ENCODE measurements at places on chromosomes 11 and 22.

- DNase-seq = peak; percentile 35
Observed at GRCh38 chr22:22479999-22480532, 28.5 kb downstream of the ZNF280B start.

DNA sequence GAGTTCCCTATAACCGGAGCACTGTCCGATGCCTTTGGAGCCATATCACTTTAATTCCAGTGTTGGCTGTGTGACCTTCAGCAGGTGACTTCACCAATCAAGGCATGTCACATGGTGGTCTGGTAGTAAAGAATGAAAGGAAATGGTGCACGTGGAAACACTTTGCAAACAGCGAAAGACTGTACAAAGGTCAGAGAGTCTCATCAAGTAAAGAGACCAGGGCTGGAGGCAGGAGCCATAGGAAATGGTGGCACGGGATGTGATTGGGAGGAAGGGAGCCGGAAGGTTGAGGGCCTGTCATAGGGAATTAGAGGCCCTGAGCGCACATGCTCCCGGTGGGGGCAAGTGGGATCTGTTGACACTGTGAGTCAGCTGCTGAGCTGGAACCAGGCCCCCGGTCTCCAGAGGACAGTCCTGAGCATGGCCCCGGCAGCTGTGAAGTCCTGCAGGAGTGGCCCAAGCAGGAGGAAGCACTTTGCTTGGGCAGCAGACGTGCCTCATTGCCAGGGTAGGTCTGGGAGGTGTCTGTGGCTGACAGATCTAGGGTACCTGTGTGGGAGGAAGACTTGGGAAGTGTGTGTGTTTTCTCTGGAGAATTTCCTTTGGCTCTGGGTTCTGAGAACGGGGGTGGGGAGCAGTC is 2.0 kb downstream of the DAGLA start:
- no peak for DNase-seq

- DNase-seq = no peak
Observed at GRCh38 chr11:34756591-34756990, 135.7 kb downstream of the EHF start.

DNA sequence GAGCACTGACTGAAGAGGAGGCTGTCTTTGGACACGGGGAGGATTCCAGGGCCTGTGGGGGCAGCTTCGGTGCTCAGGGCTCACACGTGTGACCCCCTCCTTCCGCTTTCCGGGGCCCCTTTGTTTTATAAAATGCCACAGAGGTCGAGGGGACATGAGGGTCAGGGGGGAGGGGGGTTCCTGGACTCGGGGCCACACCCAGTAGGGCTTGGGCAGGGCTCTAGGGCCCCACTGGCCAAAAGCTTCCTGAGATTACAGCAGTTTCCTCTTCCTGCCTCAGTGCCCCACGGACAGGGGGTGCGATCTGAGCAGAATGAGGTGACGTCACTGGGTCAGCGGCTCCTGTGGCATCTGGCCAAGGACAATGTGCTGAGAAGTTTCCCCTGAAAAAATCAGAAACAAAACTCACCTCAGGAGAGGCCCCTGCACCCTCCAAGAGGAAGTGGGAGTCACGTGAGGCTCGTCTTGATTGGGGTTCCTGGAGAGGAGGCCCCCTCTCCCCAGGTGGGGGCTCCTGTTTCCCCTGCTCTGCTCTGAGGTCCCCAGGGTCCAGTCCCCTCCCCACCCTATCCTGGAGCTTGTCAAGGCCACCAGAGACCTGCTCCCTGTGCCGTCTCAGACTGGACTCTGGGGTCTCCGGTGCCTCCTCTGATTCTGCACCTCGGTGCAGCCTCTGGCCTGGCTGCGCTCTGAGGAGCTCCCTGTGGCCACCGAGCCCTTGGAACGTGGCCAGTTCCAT is 6.4 kb upstream of the IFITM3 start:
- DNase-seq = no peak

- peak; percentile 65 for DNase-seq
Observed at GRCh38 chr11:118907051-118908042, 18.4 kb downstream of the BCL9L start.

DNA sequence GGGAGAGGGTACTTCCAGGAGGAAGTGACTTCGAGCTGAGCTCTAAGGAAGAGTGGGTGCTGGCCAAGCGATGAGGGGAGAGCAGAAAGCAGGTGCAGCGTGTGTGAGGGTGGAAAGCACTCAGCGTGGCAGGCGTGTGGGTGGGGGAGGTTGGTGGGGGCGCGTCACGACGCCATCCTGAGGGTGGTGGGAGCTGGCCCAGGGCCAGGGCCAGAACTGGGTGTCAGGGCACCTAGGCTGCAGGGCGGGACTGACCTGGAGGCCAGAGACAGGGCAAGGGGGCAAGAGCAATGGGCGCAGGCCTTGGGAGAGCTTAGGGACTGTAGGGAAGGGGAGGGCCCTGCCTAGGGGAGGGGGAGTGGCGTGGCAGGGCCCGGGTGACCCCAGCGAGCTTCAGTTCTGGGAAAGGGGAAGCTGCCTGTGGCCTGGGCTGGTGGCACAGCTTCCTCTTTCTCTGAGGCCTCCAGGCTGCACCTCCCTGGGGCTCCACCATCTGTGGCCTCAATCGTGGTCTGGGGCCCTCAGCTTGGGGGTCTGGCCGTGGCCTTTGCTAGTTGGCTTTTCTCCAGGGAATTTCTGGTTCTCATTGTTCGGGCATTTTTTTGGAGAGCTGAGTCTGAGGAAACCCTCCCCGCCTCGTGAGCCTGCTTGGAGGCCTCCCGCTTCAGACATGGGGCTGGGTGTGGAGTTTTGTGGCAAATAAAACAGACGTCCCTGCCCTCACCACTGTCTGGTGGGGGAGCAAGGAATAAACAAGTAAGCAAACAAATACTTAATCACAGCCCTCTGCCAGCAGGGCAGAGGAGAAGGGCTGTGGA is 8.9 kb downstream of the RELT start:
- peak; percentile 18 for DNase-seq

- DNase-seq = no peak
Observed at GRCh38 chr22:24428751-24429410, 1.5 kb downstream of the ADORA2A start.

- no peak for DNase-seq
Observed at GRCh38 chr22:17919276-17920144, 104.9 kb downstream of the MICAL3 start.

DNA sequence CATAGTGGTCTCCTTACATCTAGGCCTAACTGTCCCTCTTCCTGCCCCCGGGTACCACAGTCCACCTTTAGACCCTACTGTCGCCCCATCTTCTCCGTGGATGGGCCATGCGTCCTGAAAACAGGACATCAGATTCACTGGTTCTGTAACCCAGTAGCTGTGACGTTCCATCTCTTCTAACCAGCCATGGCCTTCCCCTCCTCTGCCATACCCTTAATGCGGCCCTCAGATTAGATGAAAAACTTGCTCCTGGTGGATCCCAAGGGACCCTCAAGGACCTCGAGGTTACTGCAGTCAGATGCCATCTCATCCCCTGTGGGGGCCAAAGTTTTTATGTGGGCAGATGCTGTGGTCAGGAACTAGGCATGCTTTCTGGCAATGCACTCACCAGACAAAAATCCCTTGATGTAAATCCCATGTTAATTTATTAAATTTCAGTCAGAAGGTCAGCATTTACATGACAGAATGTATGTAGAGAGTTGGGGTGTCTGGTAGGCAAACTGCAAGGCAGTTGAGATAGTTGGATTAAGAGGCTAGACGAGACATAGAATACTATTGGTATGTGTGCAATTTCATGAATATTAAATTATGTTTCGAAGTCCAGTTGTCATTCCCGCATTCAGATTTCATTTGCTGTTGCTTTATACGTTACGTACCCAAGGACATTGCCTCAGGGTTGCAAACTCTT is 64.3 kb downstream of the WNT11 start:
- DNase-seq = no peak

GRCh38 chr11:104093426-104094280 is 57.2 kb downstream of the DDI1 start:
- peak; percentile 19 for DNase-seq

DNA sequence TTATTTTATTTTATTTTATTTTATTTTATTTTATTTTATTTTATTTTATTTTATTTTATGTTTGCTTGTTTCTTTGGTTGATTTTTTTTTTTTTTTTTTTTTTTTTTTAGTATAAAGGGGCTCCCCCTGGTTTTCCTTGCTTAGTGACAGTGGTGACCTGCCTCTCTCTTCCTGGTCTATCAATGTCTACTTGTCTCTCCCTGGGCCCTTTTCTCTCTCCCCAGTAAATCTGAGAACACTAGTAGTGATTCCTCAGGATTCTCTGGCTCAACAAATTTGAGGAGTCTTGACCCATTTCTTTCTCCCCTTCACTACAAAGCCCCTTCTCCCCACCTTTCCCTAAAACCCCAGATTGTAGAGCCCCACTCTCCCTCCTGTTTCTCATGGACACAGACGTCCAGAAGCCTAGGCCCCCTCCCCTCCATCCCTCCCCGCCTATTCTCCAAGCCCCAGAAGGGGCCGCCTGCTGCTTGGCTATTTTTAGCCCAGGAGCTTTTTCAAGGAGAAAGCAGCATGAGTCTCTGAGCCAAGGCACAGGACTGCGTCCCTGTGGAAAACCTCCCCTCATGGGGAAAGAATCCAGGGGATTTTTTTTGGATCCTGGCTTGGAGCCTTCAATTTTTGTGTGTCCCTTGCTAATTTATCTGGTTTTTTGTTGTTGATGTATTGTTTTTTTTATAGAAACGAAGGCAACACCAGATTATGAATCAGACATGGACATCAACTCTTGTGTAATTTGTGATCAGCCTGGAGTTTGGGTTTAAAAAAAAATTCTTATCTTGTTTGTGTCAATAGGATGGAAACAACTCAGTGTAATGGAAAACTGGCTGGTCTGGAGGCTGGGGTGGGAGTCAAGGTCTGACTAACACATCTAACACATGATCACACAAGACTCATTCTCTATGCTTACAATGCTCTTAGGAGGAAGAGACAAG is 17.5 kb upstream of the ACCSL start:
- DNase-seq = peak; percentile 74

GRCh38 chr11:2213890-2214526 is 42.4 kb upstream of the TH start:
- DNase-seq = no peak

- no peak for DNase-seq
Observed at GRCh38 chr11:115911613-115912346, 407.6 kb upstream of the CADM1 start.

DNA sequence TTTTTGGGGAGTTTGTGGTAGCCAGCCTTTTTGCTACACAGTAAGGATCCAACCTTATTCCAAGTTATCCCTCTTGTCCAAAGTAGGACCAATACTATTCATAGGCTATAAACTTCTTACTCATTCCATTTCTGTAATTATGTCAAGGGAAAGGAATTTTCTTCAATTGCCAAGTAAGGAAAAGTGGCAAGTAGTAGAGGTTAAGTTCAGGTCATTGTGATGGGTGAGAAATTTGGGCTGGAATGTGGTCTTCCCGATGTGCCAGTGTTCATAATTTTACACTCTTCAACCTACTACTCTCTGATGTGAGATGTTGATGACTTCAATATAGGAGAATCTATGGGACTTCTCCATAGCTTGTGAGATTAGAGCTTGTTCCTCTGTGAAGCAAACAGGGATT is 648.8 kb downstream of the METTL15 start:
- peak; percentile 91 for DNase-seq

DNA sequence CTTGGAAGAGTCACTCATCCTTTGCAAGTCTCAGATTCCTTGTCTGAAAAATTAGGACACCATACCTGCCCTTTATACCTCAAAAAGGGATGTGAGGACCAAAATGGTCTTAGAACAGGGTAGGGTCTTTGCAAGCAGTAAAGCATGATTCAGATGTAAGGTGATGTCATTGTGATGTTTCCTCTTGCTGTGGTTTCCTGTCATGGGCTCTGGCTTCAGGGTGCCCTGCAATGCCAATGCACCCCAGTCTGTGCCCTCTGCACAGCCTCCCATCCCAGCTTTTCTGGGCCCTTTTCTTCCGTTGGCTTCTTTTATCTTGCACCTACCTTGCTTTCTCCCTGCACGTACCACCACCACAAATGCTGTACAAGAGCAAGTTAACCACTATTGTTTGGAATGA is 87.8 kb upstream of the NNMT start:
- no peak for DNase-seq

DNA sequence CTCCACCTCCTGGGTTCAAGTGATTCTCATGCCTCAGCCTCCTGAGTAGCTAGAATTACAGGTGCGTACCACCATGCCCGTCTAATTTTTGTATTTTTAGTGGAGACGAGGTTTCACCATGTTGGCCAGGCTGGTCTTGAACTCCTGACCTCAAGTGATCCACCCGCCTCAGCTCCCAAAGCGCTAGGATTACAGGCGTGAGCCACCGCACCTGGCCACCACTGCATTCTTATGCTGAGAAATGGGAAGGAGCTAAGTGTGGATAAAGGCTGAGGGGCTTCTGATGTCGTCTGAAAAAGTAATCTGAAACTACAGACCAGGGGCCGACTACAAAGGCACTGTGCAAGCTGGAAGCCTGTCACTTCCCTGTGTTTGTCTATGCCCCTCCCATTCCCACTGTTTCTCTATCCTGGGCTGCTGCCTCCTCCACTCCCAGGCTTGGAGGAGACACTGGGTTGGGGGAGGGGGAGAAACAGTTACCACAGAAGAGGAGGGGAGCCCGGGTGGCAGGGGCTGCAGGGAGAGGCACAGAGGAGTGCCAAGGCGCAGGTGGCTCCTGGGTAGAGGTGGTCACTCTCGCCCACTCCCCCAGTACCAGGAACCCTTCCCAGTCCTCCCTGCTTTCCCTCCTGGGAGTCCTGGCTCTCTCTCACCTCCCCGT is 2.9 kb upstream of the MTA2 start:
- DNase-seq = no peak

DNA sequence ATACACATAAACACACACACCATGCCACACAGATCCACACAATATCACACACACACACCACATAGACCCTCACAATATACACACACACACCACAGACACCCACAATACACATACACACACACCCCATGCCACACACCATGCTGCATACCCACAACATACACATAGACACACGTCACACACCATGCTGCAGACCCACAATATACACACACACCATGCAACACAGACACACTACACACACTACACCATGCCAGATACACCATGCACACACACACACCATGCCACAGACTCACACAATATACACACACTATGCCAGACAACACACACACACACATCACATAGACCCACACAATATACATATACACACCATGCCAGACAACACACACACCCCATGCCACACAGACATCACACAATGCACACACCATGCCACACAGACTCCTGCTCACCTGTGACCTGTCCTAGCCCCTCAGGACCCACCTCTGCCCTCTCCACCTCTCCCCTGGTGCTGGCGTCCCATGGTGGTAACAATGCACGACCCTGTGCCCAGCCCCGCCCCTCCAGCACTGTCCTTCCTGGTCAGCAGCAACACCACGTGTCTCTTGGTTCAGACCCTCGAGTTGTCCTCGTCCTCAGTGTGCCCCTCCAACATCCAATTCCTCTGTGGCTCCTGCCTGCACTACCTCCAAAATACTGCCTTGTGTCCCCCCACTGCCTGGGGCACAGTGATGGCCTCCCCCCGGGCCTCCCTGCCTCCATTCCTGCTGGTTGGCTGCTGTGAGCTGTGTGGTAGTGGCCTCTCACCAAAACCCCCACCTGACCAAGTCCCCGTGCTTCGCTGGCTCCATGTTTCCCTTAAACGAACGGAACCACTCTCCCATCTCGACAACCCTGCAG is 23.7 kb upstream of the RFPL3 start:
- no peak for DNase-seq

All from AG10803 (cell line).